DND-41 (cell line): ENCODE measurements at places on chromosomes 1 and 21.
A peak's percentile ranks its signal among the peaks of the same experiment; 100 is the strongest.

DNA sequence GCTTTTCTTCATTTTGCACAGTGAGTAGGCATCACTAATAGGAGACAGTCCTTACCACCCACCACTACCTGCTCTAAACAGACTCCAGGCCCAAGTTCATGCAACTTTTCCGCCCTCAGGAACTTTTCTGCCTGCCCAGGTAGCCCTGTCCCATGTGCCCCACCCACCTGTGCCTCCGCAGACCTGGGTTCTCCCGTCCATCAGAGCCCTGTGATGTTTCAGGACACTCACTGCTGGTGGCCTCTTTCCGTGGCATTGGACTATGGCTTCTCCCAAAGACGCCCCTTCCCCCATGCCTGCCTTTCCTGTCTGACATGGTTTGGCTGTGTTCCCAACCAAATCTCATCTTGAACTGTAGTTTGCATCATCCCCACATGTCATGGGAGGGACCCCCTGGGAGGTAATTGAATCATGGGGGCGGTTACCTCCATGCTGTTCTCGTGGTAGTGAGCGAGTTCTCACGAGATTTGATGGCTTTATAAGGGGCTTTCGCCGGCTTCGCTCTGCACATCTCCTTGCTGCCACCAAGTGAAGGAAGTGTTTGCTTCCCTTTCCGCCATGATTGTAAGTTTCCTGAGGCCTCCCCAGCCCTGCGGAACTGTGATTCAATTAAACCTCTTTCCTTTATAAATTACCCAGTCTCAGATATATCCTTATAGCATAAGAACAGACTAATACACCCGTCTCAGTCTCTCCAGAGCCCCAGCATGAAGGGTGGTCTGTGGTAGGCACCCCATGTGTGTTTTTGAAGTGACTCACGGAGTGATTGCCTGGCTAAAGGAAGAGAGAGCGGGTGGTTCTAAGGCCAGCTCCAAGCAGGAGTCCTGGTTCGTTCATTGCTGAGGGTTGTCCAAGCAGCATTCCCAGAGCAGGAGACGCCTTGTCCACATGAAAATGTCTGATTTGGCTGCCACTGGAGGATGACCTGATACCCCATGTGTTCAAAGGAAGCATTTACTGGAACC, 86.0 kb upstream of the ZBTB40 start:
- no peak overlapping the region for H3K4me3 ChIP-seq
- no peaks in the 10 kb centered on the region for H3K4me1 ChIP-seq
- H3K27ac ChIP-seq, result no peak overlapping the region
- peaks cover 26% of the 10 kb centered on the region for H3K27me3 ChIP-seq
- no peak for DNase-seq
- H3K36me3 ChIP-seq, result no peaks in the 10 kb centered on the region

GRCh38 chr1:58755468-58755872, 28.4 kb downstream of the JUN start:
- H3K27me3 ChIP-seq, result no peaks in the 10 kb centered on the region
- DNase-seq, result peak; percentile 78
- peak overlapping the region; percentile 86 for H3K27ac ChIP-seq
- H3K4me3 ChIP-seq, result peak overlapping the region; percentile 45

DNA sequence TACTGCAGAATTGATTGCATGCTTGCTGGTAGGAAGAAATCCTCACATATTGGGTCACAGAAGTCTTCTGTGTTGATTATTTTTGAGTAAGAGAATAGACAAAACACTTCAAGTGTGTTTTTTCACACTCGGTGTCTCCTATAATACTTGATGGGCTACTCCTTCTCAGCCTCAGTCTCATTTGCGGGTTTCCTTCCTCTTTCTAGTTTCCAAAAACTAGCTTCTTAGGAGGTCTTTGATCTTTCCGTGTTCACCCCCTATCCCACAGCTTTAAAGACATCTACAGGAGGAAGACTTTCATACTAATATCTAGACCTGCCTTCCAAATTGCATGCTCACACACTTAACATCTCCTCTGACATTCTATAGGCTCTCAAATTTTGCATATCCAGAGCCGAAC, 40.7 kb upstream of the NTPCR start:
- H3K4me1 ChIP-seq, result peaks cover 53% of the 10 kb centered on the region
- peak overlapping the region; percentile 48; the same call in 1 of the 2 replicates for H3K27ac ChIP-seq
- H3K4me3 ChIP-seq, result no peak overlapping the region
- H3K27me3 ChIP-seq, result no peaks in the 10 kb centered on the region
- DNase-seq, result no peak

- H3K27ac ChIP-seq, result no peak overlapping the region
- H3K36me3 ChIP-seq, result no peaks in the 10 kb centered on the region
- H3K4me1 ChIP-seq, result no peaks in the 10 kb centered on the region
- no peak overlapping the region for H3K4me3 ChIP-seq
- H3K27me3 ChIP-seq, result no peaks in the 10 kb centered on the region
- no peak for DNase-seq
Measured at GRCh38 chr1:150121236-150121862, 28.4 kb upstream of the PLEKHO1 start.

- peak overlapping the region; percentile 99 for H3K27ac ChIP-seq
- H3K27me3 ChIP-seq, result no peaks in the 10 kb centered on the region
- H3K4me1 ChIP-seq, result peaks cover 35% of the 10 kb centered on the region
- H3K36me3 ChIP-seq, result peaks cover 18% of the 10 kb centered on the region
- DNase-seq, result peak; percentile 90
Measured at GRCh38 chr1:23368562-23369334, 888 bp downstream of the ZNF436 start.

DNA sequence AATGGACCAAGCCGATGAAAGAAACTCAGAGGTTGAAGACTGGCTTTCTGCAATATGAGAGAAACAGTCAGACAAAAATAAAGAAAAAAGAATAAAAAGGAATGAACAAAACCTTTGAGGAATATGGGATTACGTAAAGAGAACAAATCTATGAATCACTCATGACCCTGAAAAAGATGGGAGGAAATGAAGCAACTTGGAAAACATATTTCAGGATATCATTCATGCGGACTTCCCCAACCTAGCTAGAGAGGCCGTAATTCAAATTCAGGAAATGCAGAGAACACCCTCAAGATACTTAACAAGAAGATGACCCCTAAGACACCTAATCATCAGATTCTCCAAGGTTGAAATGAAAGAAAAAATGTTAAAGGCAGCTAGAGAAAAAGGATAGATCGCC, 705.3 kb upstream of the CHRM3 start:
- DNase-seq, result no peak
- no peak overlapping the region for H3K27ac ChIP-seq
- H3K4me1 ChIP-seq, result no peaks in the 10 kb centered on the region
- H3K4me3 ChIP-seq, result no peak overlapping the region
- no peaks in the 10 kb centered on the region for H3K27me3 ChIP-seq
- H3K36me3 ChIP-seq, result no peaks in the 10 kb centered on the region

DNA sequence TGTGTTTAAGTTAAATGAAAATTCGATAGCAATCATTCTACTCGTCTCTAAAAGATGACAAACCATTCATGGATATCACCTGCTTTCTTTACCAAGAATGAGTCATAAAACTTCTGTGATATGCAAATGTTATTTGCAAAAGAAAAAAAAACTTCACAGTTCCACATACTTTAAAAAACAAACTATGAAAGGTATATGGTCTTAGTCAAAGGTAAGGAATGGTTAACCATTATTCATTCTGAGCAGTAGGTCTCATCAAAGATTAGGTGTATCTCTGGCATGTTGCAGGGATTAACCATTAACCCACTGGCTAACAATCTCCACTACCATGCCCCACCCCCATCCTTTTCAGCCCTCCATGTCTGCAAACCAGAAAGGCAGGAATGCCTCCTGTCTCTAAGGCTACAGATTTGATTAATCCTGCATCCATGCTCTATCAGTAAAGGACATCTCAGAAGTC, 44.4 kb downstream of the PTPN14 start:
- no peak overlapping the region for H3K4me3 ChIP-seq
- no peaks in the 10 kb centered on the region for H3K27me3 ChIP-seq
- no peak for DNase-seq
- no peak overlapping the region for H3K27ac ChIP-seq
- peaks cover 14% of the 10 kb centered on the region for H3K4me1 ChIP-seq

GRCh38 chr1:22919341-22920025, 53.2 kb downstream of the LACTBL1 start:
- no peaks in the 10 kb centered on the region for H3K36me3 ChIP-seq
- H3K27ac ChIP-seq, result no peak overlapping the region
- no peak overlapping the region for H3K4me3 ChIP-seq
- DNase-seq, result no peak
- no peaks in the 10 kb centered on the region for H3K4me1 ChIP-seq
- peaks cover 19% of the 10 kb centered on the region for H3K27me3 ChIP-seq

GRCh38 chr1:185681034-185681633, 53.1 kb upstream of the HMCN1 start:
- DNase-seq, result peak; percentile 15
- no peaks in the 10 kb centered on the region for H3K4me1 ChIP-seq
- no peak overlapping the region for H3K27ac ChIP-seq

DNA sequence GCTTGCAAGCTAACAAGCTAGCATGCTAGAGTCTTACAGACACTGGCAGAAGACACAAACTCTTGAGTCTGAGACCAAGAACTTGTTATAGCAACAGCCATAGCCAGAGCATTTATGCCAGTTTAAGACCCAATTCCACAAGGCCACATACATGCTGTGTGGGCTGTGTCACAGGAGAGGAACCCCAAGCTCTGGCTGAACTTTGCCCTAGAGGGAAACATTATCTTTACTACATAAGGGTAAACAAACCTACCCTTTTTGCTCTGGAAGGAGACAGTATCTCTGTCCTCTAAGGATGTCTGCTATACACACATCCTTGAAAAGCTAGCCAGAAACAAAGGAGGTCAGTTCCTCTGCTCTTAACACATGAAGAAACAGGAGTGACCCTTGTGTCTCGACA, 70.3 kb downstream of the HSF2BP start:
- H3K36me3 ChIP-seq, result no peaks in the 10 kb centered on the region
- no peak for DNase-seq
- H3K27me3 ChIP-seq, result no peaks in the 10 kb centered on the region
- no peaks in the 10 kb centered on the region for H3K4me1 ChIP-seq

GRCh38 chr1:177983077-177983476, 13.2 kb upstream of the SEC16B start:
- no peaks in the 10 kb centered on the region for H3K36me3 ChIP-seq
- no peaks in the 10 kb centered on the region for H3K4me1 ChIP-seq
- H3K4me3 ChIP-seq, result no peak overlapping the region
- no peak for DNase-seq

GRCh38 chr1:101237229-101237837, 514 bp downstream of the S1PR1 start:
- H3K36me3 ChIP-seq, result peaks cover 5% of the 10 kb centered on the region; the same call in 1 of the 2 replicates
- peak overlapping the region; percentile 65 for H3K4me3 ChIP-seq
- peak overlapping the region; percentile 58; the same call in 1 of the 2 replicates for H3K27ac ChIP-seq
- peak; percentile 24 for DNase-seq
- H3K27me3 ChIP-seq, result peaks cover 11% of the 10 kb centered on the region

GRCh38 chr1:168767894-168768584, 39.0 kb upstream of the DPT start:
- H3K27me3 ChIP-seq, result no peaks in the 10 kb centered on the region
- no peaks in the 10 kb centered on the region for H3K4me1 ChIP-seq
- DNase-seq, result no peak
- H3K4me3 ChIP-seq, result no peak overlapping the region
- H3K27ac ChIP-seq, result no peak overlapping the region

DNA sequence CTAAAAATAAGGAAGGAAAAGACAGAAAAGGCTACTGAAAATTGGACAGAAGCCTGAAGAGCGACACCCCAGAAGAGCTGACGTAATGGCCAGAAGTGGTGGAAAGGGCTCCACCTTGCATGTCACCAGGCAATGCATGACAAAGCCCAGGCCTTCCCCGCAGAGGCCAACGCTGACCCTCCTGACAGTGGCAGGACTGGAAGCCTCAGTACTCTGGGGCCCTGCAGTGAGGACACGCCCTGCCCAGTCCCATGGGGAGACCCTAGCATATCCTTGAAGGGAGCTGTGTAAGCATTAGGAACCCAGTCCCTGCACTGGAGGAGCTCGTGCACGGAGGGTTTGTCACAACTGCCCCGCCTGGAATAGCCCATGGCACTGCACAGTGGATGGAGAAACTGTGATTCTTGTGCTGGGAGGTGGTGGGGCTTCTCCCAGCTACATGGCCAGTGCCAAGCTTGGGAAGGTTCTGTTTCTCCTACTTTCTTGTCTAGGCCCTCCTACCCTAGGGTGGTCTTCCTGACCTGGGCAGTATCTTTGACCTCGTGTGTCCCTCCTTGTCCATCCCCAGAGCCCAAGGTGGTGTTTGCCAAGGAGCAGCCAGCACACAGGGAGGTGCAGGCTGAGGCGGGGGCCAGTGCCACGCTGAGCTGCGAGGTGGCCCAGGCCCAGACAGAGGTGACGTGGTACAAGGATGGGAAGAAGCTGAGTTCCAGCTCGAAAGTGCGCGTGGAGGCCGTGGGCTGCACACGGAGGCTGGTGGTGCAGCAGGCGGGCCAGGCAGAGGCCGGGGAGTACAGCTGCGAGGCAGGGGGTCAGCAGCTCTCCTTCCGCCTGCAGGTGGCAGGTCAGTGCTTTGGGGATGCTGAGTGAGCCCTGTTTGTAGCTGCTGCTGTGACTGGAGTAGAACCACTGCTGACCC, 60.4 kb downstream of the OBSCN start:
- no peak overlapping the region for H3K27ac ChIP-seq
- no peaks in the 10 kb centered on the region for H3K4me1 ChIP-seq
- no peaks in the 10 kb centered on the region for H3K27me3 ChIP-seq
- H3K4me3 ChIP-seq, result no peak overlapping the region
- DNase-seq, result no peak

DNA sequence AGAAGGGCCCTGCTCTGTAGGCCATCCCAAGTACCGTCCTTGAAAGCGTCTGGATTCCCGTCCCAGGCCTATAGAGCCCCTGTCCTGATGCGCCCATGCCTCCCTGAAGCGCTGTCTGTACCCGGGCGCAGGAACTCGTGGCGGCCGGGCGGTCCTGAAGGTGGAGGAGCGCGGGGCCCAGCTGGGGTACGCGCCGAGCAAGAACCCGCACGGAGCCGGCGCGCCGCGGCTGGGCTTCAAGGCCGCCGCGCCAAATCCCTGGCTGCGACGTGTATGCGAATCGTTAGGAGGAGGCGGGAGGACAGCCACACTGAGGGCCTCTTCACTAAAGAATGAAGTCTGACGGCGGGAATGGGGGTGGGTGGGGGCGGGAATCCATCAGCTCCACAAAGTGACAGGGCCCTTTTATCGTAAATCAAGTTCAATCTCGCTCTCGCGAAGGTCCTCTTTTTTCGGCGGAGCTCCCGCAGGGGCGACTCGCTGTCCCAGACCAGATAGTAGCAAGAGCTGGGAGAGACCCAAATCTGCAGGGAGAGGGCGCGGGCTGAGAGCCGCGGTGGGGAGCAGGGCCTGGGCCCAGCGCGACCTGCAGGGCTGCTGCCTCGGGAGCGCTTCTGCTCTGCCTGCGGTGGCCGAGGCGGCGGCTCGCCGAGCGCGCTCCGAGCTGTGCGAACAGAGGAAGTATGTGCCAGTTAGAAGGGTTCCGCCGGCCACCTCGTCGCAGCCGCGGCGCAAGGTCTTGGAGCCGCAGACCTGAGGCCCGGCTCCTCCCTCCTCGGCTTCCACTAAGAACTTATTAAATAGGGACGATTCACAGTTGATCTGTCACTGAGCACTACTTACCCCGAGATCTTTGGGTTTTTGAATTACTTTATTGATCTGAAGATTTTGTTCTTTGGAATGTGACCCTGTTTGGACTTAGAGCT, 10.4 kb downstream of the BARHL2 start:
- no peak overlapping the region for H3K27ac ChIP-seq
- H3K4me1 ChIP-seq, result no peaks in the 10 kb centered on the region
- no peaks in the 10 kb centered on the region for H3K27me3 ChIP-seq
- no peak overlapping the region for H3K4me3 ChIP-seq
